A673 (cell line): ENCODE measurements at places on chromosomes 4 and X. TPM values are rescaled to one million over a fixed set of nuclear protein-coding genes. Genes with fewer than 3 reads are reported as not detected.
A peak's percentile ranks its signal among the peaks of the same experiment; 100 is the strongest.

DNA sequence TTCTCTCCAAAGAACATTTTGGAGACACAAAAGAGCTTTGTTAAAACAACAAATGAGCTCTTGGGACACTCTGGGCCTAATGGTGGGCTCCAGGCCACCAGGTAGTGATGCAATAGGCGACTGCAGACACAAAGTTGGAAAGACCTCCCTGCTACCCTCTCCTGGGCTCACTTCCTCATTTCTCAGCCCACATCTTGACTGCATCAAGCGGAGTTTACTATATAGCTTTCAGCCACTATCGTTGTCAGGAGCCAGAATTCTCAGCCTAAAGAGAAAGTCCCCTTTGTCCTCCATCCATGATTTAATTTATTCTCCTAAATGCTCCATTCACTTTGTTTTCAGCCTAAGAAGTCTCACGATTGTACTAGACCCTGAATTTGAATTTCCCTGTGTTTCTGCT lies 114.9 kb downstream of the EFHC2 start:
- H3K4me1 ChIP-seq, result no peaks in the 10 kb centered on the region
- no peak overlapping the region for H3K27ac ChIP-seq
- DNase-seq, result no peak
- no peaks in the 10 kb centered on the region for H3K27me3 ChIP-seq

- H3K27me3 ChIP-seq, result no peaks in the 10 kb centered on the region
- no peak overlapping the region for H3K4me3 ChIP-seq
- no peak overlapping the region for H3K27ac ChIP-seq
- H3K4me1 ChIP-seq, result peaks cover 4% of the 10 kb centered on the region
- H3K36me3 ChIP-seq, result no peaks in the 10 kb centered on the region
- DNase-seq, result peak; percentile 65
Measured at GRCh38 chrX:46642145-46642544, 68.6 kb downstream of the CHST7 start.

DNA sequence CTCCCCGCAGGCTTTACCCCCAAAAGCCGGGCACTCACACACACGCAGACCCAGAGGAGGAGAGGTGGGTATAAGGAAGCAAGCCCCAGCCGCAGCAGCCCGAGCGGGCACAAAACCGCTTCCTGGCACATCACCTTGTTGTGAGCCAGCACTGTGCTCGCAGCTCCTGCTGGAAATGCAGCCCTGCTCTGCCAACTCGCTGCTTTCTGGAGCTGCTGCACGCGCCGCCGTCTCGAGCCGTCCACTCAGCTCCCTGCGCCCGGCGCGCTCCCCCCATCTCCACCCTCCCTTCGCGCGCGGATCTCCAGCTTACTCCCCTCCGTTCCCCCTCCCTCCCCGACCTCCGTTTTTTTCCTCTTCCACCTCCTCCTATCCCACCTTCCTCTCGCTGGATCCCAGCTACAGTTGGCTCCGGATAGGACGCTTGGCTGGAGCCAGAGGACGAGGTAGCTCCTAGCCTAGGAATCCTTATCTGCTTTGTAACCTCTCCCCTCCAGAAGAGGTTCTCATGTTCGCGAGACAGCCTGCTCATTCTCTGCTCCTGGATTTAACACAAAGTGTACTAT lies at the start of gene SPOCK3:
Gene SPOCK3 (minus strand): TSS at position 179 of the 566 bp plus-strand sequence.
- no peaks in the 10 kb centered on the region for H3K36me3 ChIP-seq
- peak; percentile 31 for DNase-seq
- peak within 1 kb of the TSS; percentile 37 for H3K4me3 ChIP-seq
- H3K4me1 ChIP-seq, result peaks cover 7% of the 10 kb centered on the region
- H3K27me3 ChIP-seq, result peaks cover 68% of the 10 kb centered on the region

GRCh38 chrX:102995316-102995715 lies 58.2 kb downstream of the RAB40AL start:
- no peaks in the 10 kb centered on the region for H3K4me1 ChIP-seq
- no peaks in the 10 kb centered on the region for H3K27me3 ChIP-seq
- H3K4me3 ChIP-seq, result no peak overlapping the region
- no peaks in the 10 kb centered on the region for H3K36me3 ChIP-seq
- no peak for DNase-seq

DNA sequence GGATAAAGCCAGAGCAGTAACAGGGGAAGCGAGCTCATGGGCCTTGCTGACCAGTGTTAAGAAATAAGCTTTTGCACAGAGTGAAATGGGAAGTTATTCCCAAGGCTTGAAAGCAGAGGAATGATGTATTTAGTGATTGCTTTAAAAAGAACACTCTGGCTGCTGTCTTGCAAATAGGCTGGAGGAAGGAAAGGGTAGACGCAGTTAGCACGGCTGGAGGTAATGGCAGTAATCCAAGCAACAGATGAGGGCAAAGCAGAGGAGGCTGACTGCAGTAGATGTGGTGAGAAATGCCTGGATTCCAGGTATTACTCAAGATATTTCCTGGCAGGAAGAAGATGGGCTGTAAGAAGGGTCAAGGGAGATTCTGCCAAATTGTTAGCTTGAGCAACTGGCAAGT lies 1342.3 kb upstream of the AGA start:
- H3K27me3 ChIP-seq, result no peaks in the 10 kb centered on the region
- no peak overlapping the region for H3K4me3 ChIP-seq
- DNase-seq, result no peak
- no peaks in the 10 kb centered on the region for H3K4me1 ChIP-seq
- no peak overlapping the region for H3K27ac ChIP-seq

- no peak for DNase-seq
- H3K4me3 ChIP-seq, result no peak overlapping the region
- no peaks in the 10 kb centered on the region for H3K27me3 ChIP-seq
- no peak overlapping the region for H3K27ac ChIP-seq
- no peaks in the 10 kb centered on the region for H3K36me3 ChIP-seq
Measured at GRCh38 chr4:142203505-142203904, 567.1 kb downstream of the IL15 start.

DNA sequence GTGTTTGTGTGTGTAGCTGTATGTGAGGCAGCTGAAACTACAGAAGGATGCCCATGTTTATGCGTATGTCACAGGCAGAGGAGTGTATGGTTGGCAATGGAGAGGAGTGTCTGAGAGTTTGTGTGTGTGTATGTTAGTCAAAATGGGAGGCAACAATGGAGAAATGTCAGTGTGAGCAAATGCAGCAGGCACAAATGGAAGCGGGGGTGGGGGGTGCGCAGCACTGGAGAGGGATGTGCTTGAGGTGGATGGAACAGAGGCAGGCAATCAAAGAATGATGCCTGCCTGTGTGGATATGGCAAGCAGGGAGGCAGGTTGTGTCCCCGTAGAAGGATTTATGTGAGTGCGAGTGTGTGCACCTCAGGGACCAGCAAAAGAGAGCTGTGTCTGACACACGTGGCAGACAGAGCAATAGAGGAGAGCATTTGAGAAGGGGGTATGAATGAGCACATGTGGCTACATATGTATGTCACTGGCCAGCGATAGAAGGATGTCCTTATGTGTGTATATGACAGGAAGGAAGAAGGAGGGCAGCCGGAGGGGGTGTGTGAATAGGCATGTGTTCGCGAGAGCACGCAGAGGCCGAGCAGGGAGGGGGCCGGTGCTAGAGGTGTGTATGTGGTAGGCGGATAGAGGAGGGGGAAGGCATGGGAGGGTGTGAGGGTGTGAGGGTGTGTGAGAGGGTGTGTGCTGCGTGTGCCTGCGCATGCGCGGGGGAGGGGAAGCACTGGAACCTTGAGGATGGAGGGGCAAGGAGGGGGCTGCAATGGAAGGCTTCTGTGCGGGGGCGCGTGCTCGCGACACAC lies 1.1 kb downstream of the PJA1 start:
- H3K27ac ChIP-seq, result no peak overlapping the region
- no peaks in the 10 kb centered on the region for H3K27me3 ChIP-seq
- peak overlapping the region; percentile 75 for H3K4me3 ChIP-seq
- H3K36me3 ChIP-seq, result no peaks in the 10 kb centered on the region
- peak; percentile 41 for DNase-seq

DNA sequence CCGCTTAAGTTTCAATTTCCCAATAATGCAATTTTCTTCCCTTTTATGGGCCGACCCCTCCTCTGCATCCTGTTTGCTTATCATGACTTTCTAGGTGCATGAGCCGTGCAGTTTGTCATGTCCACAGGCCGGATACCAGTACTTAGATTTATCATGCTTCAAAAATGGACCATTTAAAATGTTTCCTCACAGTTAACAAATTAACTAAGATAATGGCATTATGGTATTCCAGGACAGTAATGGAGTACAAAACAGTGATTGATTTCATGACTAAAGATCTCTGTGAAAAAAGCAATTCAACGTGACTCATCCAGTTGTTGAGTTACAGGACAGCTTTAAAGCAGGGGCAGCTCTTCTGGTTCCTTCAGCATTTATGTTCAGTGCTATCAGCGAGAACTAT lies 23.0 kb downstream of the SNX25 start:
- H3K27me3 ChIP-seq, result no peaks in the 10 kb centered on the region
- peaks cover 8% of the 10 kb centered on the region for H3K4me1 ChIP-seq
- H3K27ac ChIP-seq, result no peak overlapping the region
- DNase-seq, result no peak
- no peaks in the 10 kb centered on the region for H3K36me3 ChIP-seq
- H3K4me3 ChIP-seq, result no peak overlapping the region

GRCh38 chr4:148998719-148999118 lies 556.5 kb upstream of the NR3C2 start:
- no peaks in the 10 kb centered on the region for H3K4me1 ChIP-seq
- H3K27ac ChIP-seq, result no peak overlapping the region
- H3K36me3 ChIP-seq, result no peaks in the 10 kb centered on the region
- no peaks in the 10 kb centered on the region for H3K27me3 ChIP-seq
- no peak overlapping the region for H3K4me3 ChIP-seq
- DNase-seq, result peak; percentile 64

GRCh38 chr4:47624031-47624441 lies 139.0 kb downstream of the ATP10D start:
- H3K27me3 ChIP-seq, result no peaks in the 10 kb centered on the region
- DNase-seq, result no peak
- no peak overlapping the region for H3K4me3 ChIP-seq
- no peak overlapping the region for H3K27ac ChIP-seq
- no peaks in the 10 kb centered on the region for H3K36me3 ChIP-seq

DNA sequence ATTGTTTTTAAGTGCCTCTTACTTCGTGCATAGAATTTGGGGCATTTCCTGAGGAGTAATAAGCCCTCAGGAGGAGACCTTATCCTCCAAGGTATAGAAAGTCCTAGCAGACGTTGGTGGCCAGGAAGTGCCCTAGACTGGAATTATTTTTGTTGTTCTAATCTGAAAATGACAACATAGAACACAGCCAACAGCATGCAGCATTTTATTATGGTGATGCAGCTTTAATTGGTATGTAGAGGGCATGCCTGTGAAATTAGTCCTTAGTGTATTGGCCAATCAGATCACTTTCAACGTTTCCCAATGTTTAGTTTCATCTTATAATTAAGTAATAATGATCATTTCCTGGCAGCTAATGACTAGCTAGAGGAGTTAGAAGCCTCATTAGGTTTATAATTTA lies 199.2 kb downstream of the SHROOM3 start:
- peaks cover 15% of the 10 kb centered on the region for H3K4me1 ChIP-seq
- H3K27me3 ChIP-seq, result no peaks in the 10 kb centered on the region
- no peak overlapping the region for H3K4me3 ChIP-seq
- peak; percentile 37 for DNase-seq
- no peaks in the 10 kb centered on the region for H3K36me3 ChIP-seq

DNA sequence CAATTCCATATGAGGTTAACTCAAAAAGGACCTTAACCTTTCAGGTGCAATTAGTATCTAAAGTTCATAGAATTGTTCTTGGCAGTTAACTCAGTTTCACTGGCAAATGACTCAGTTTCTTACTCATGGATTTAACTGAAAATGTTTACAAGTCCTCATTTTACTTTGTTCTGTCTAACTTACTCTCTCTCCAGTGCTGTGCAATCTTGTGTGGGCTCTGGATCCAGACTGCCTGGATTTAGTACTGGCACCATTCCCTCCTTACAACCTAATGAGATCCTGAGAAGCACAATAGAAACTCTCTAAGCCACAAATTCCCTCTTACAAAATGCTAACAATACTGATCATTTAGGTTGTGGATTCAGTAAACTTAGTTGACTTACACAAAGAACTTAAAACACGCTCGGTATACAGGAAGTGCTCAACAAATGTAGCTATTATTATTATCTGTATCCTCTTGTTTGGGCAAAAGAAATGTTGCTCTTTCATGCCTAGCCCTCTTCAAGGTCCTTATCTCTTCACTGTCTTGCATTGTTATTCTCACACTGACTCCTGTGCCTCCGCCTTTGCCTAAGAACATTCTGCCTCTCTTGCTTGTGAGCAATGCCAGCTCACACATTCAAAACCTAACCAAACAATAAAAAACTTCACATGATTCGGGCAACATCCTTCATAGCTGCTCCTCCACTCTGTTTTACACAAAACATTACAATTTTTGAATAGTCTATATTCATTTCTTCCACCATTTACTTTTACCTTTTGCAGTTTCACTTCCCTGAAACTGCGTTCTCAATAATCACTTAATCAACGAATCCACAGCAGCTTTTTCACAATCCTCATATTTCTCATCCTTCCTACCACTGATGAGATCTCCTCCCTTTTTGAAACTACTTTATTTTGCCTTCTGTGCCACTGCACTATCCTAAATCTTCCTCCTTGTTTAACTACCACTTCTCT lies 91.8 kb downstream of the PDE5A start:
- no peaks in the 10 kb centered on the region for H3K36me3 ChIP-seq
- H3K4me3 ChIP-seq, result no peak overlapping the region
- DNase-seq, result no peak
- H3K4me1 ChIP-seq, result no peaks in the 10 kb centered on the region
- no peak overlapping the region for H3K27ac ChIP-seq
- H3K27me3 ChIP-seq, result no peaks in the 10 kb centered on the region

DNA sequence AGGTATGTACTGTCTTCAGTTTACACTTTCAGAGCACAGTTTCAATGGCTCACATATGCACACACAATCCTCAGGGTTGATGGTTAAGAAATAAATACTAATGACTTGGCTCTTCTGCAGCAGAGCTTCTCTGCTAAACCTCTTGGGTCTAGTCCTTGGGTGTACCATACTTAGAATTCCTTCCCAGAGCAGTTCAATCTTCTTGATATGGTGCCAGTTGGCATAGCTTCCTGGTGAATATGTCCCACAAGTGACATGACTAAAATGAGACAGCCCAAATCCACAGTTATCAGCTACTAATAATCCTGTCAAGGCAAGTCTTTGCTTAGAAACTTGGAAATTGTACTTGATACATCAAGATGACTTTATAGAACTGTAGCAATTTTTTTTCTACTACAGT lies 654.4 kb downstream of the IQCM start:
- no peaks in the 10 kb centered on the region for H3K27me3 ChIP-seq
- no peaks in the 10 kb centered on the region for H3K36me3 ChIP-seq
- H3K4me1 ChIP-seq, result no peaks in the 10 kb centered on the region
- no peak overlapping the region for H3K27ac ChIP-seq
- DNase-seq, result peak; percentile 23

- no peaks in the 10 kb centered on the region for H3K4me1 ChIP-seq
- H3K36me3 ChIP-seq, result peaks cover 3% of the 10 kb centered on the region
- H3K4me3 ChIP-seq, result no peak overlapping the region
- no peak for DNase-seq
- no peak overlapping the region for H3K27ac ChIP-seq
Measured at GRCh38 chrX:101022020-101022419, 29.9 kb downstream of the TRMT2B start.

Gene ADGRG2
- 61.3 and 73.6 TPM in 2 replicates for total RNA-seq

Gene XPNPEP2
- not detected in 2 replicates for total RNA-seq

Gene FMR1
- total RNA-seq, result 72.9 and 77.4 TPM in 2 replicates

Gene ARHGAP6
- total RNA-seq, result 0.15 TPM in 1 of 2 replicates, not detected in the other

Gene NUP62CL
- total RNA-seq, result 2.9 and 4.0 TPM in 2 replicates

Gene FANCB
- total RNA-seq, result 16.8 and 17.4 TPM in 2 replicates

Gene RS1
- total RNA-seq, result not detected in 2 replicates
